HS-27A (cell line): ENCODE measurements at places on chromosomes 2 and 18.
A peak's percentile ranks its signal among the peaks of the same experiment; 100 is the strongest.

- no peak for DNase-seq
Observed at GRCh38 chr2:31241625-31242270, 7.8 kb downstream of the EHD3 start.

GRCh38 chr2:212957624-212958023 lies 193.8 kb downstream of the IKZF2 start:
- DNase-seq = no peak

GRCh38 chr2:64226611-64227010 lies 82.4 kb upstream of the PELI1 start:
- no peak for DNase-seq

GRCh38 chr2:54818226-54818625 lies 94.8 kb downstream of the EML6 start:
- no peak for DNase-seq

DNA sequence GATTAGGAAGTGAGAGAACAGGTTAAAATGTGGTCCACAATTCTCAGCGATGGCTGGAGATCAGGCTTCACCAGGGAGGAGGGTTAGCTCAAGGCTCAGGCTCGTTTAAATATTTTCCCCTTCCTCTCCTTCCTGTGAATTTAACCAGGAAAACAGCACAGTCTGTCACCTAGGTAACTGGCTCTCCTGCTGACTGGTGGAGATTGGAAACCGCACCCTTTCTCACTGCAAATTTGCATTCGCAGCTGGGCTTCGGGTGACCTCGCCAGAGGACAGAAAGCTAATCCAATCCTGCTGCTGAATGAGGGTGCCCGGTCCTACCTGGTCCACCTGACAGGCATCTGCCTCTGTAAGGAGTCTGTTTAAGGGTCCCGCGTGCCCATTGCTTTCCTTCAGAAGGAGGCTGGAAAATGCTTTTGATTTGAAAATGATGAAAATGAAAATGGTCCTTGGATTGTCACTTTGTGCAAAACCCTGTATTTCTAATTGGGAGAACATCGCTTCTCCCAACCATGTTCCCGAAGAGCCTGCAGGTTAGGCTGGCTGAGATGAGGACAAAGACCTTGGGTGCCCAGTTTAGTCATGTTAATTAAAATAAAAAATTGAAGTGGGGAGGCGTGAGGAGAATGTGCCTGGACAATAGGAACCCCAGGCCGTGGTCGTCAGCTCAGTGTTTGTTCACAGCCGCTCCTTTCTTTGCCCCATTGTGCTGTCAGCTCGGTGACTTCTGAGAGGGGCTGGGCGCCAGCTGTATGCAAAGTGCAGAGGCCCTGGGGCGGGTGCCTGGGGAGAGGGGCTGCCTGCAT lies 43.4 kb upstream of the MTCL1 start:
- no peak for DNase-seq

- no peak for DNase-seq
Observed at GRCh38 chr18:8831112-8831511, 125.8 kb downstream of the MTCL1 start.

DNA sequence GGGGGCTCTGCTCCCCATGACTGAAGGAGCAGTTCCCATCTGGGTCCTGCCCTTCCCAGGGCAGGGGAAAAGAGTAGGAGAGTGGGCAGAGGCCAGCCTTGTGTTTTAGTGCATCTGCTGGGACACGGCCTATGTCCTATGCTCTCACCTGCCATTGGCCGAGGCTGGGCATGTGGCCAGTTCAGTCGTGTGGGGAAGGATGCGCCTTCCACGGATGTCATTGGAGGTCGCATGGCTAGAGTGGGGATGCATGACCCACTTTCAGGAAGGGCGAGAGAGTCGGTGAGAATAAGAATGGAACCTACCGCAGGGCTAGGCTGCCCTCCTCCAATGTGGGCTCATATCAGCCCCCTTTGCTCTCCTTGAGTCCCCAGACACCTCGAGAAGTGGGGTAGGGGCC lies 70.9 kb upstream of the HAAO start:
- no peak for DNase-seq

DNA sequence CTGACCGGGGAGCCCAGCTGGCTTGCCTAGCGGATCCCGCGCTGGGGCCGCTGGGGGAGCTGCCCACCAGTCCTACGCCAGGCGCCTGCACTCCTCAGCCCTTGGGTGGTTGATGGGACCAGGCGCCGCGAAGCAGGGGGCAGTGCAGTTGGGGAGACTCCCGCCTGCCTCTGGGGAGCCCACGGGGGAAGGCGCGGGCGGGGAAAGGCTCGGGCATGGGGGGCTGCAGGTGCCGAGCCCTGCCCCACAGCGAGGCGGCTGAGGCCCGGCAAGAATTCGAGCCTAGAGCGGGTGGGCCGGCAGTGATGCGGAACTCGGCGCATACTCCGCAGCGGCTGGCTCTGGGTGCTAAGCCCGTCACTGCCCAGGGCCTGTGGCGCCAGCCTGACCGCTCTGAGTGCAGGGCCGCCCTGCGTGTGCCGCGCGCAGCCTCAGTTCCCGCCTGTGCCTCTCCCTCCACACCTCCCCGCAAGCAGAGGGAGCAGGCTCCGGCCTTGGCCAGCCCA lies 249.1 kb upstream of the TEKT4 start:
- DNase-seq = no peak

DNA sequence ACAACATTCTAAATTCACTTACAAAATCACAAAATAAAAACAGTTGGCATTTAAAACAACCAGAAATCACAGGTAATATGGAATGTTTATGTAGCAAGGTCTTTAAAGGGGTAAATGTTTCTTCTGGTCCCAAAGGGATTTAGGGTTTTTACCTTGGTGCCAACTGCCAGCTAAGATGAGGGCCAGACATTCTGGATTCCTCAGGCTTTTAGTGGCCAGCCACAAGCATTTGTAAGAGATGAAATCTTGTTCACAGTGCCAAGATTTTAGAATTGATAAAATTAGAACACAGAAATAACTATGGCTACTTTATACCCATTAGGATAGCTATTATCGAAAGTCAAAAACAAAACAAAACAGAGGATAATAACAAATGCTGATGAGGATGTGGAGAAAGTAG lies 60.4 kb upstream of the CDKL4 start:
- DNase-seq = peak; percentile 4

GRCh38 chr2:40955042-40955441 lies 503.2 kb upstream of the SLC8A1 start:
- DNase-seq = no peak

DNA sequence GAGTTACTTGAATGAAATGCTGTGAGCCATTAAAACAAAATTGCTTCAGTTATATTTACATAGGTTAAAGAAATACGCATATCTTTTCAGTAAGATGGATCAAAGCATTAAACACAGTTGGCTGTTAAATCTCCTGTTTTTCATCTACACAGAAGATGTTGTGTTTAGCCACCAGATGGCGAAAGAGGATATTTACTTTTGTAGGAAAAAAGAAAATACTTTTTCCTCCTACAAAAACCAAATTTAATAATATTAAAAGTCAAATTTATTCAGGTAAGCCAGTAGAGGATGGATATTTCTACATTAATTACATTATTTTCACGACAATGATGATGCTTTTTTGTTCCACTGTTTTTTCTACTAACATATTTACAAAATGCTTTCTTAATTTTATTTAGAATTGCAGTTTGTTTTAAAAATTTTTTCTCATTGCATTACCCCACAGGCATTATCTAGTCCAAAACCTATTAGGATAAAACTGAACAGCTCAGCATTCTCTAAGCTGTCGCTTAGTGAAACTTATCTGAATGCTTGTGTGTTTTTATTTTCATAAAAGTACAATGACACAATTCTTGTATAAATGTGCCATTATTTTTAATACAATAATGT lies 173.7 kb downstream of the ASXL3 start:
- no peak for DNase-seq

DNA sequence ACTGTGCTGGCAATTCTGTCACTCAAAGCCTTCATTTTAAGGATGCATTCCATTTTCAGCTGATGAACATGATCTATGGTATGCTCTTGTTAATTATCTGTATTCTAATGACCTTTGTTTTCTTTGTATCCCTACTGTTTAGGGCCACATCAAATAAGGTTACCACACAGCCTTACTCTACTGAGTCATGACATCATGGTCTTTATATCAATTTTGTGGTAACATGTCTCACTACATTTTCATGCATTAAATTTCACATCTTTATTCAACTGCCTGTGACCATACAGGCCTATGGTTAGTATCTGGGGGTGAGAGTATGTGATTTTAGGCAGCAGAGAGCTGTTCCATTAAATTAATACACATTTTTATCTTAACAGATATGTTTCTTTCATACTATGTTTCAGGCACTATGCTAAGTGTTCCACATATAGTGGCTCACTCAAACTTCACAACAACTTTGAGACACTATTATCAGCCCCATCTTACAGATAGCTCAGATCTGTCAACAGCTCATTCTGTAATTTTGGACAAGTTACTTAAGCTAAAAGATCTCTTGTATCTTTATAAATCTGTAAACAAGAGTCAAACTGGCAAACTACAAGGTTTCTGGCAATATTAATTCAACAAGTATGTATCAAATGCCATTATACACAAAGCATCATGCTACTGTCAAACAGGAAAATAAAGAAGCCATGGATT lies 18.0 kb downstream of the LRPPRC start:
- DNase-seq = no peak

- DNase-seq = no peak
Observed at GRCh38 chr2:219985017-219985416, 357.6 kb downstream of the SLC4A3 start.

DNA sequence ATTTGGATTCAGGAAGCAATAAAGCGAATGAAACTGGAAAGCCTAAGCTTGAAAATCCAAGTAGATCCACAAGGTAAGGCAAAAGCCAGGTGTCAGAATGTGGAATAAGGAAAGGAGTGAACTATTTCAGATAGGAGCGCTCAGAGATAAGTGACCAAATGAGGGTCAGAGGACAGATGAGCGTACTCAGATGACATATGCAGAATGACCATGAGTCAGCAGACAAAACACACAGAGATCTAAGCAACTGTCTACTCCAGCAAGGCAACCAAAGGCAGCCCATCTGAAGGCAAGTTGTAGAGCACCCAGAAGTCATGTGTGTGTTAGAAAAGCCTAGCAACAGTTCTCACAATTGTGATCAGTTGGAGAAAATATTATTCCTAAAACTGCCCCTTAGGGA lies 548.4 kb upstream of the FSHR start:
- DNase-seq = no peak

GRCh38 chr18:35074581-35074980 lies 33.4 kb downstream of the MAPRE2 start:
- no peak for DNase-seq

DNA sequence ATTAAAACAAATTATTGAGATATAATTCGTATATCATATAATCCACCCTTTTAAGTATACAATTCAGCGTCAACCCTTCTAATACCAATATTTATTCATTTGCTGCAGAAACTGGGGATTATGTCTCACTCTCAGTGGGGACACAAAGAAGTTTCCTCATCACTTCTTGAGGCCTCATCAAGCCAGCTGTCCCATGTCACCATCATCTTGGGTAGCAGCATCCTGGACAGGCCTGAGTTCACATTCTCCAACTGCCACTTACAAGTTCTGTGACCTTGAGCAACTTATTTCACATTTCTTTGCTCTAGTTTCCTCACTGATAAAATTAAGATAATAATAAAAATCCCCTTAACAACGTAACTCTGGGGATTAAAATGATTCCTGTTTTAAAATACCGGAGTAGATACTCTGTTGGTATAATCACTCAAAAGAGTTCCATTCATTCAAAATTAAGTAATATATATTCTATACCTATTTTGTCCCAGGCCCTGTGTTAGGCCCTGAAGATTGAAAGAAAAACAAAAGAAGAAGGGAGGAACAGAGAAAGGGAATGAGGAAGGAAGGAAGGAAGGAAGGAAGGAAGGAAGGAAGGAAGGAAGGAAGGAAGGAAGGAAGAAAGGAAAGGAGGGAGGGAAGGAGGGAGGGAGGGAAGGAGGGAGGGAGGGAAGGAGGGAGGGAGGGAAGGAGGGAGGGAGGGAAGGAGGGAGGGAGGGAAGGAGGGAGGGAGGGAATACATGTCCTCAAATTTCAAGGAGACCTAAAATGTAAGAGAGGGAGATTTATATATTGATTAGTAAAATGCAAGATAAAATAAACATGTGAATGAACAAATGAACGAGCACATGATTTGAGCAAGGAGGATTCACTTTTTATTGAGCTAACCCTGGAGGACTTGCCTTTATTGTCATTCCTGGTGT lies 42.4 kb downstream of the NCKAP5 start:
- DNase-seq = no peak

DNA sequence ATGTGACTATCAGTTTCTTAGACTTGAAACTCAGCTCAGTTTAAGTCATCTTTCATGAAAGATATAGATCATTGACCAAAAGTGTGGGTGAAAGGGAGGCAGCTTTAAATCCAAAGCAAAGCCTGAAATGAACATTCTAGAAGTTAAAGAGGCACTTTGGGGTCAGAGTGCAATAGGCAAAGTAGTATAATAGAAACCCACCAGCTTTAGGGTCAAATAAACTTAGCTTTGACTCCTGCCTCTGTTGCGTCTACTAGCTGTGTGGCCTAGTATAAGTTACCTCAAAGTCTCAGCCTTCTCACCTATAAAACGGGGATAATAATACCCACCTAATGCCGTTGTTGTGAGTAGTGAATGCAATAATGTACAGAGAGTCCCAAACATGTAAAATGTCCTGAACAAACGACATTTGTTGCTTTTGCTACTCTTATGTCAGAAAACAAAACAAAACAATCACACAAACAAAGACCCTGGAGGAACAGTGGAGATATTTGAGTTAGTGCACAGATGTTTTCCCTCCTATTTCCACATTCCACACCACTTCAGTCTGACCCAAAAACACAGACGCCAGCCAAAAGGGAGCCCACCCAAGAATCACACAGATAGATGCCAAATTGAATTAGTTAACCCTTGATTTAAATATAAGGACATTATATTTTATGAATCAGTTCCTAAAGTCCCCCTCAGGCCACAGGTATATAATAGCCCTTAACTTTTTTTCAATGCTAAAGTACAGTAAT lies 657.0 kb downstream of the ARHGAP15 start:
- DNase-seq = no peak

GRCh38 chr18:9898792-9899549 lies 13.2 kb downstream of the TXNDC2 start:
- no peak for DNase-seq

DNA sequence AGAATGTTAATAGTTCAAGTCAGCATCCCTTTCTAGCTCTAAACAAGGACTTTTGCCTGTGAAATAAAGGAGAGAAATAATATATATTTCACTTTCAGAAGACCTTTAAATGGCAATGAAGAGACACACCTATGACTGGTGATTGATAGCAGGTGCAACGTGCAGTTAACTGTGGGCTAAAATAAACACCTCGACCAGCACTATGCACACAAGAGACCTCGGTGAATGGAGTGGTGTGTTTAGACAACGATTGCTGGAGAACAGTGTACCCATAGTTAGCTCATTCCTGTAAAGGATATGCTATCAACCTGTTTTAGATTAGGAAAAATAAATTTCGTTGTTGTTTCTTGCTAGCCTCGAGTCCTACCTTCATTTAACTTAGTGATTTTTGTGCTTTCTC lies 143.4 kb downstream of the NR4A2 start:
- no peak for DNase-seq
